ENCODE measurements at places on chromosomes 16 and 17.

GRCh38 chr17:79592198-79592597, 18.7 kb downstream of the RBFOX3 start:
- no peak for DNase-seq

DNA sequence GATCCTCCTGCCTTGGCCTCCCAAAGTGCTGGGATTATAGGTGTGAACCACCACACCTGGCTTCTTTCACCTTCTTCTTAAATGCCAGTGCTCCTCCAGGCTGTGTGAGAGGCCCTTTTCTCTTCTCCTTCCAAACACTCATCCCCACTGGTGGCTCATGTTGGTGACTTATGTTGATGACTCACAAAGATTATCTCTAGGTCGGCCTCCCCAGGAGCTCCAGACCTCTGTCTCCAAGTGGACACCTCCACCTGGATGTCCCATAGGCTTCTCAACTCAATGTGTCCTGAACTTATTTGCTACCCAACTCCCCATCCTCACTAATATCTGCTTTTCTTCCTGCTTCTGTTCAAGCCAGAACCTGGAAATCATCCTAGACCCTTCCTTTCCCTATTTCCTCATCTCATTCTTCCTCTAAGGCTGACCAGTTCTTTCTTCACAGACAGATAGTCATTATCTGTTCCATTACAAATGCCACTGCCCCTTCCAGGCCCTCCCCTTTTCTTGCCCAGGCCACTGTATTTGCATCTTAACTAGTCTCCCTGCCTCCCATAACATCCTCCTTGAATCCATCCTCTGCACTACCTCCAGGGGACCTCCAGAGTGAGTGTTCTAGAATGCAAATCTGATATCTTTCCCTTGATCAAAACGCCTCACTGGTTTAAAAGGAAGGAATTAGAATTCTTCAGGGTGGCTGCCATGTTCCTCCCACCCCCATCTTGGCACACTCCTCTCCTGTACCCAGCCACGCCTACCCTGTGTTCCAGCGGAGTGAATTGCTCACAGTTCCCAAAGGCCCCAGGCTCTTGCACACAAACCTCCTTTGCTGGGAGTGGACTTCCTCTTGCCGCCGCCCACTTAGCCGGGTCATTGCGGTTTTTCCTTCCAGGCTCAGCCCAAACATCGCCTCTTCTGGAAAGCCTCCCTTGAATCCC, 34.8 kb upstream of the FBXO47 start:
- no peak for DNase-seq

DNA sequence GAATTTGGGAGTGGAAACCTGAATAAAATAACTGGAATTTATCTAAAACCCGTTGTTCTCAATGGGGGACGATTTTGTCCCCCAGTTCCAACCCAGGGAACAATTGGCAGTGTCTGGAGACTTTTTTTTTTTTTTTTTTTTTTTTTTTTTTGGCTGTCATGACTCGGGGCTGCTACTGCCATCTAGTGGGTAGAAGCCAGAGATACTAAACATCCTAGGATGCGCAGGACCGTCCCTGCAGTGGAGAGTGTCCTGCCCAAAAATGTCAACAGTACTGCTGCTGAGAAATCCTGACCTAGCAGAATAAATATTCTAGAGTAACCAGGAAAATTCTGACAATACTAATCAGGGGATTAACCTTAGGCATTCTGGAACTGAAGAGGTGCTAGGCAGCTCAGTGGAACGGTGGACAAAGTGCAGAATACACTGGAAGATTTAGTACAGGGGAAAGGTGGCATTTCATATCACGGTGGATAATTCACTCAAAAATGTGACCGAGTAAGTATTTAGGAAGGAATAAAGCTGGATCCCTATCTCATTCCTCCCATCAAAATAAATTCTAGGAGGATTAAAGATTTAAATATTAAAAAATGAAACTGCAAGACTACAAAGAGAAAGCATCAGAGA, 107.6 kb downstream of the SPECC1 start:
- DNase-seq, result peak; percentile 47

GRCh38 chr16:81447383-81448101, 2.9 kb downstream of the CMIP start:
- no peak for DNase-seq

GRCh38 chr17:413016-413350, 60.4 kb upstream of the RPH3AL start:
- peak; percentile 20 for DNase-seq

DNA sequence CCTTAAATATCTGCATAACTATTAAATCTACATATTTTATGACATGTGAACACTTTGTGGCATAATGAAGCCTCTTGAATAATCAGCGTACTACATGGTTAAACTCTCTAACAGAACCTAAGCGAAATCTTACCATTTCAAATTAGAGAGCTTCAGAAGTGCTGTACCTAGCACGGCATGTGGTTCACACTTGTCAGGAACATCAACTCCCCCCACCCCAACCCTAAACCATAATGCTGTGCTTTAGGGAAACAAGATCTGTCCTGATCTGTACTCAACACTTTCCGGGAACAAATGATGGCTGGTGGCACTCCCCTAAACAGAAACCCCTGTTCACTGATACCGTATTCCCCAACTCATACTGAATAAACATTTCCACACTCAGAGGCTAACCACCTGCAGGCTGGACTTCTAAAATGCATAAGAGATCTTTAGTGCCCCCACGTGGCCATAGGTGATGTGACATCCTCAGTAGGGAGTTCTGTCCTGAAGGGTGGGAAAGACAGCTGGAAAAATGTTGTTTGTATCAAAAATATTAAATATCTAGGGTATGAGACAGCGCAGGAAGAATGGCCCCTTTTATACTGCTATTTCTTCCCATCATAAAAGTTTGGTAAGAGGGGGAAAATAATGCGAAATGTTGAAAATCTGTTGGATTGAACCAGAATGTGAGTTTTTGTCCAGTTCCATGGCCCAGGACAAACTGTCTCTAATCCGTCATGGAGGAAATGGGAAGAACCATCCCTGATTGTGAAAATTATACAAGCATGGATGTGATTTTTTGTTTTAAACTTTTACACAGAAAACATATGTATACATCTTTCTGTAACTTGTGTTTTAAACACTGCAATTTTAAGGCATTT, 88.6 kb downstream of the USP31 start:
- peak; percentile 50 for DNase-seq

GRCh38 chr17:489758-490329, 137.2 kb upstream of the RPH3AL start:
- peak; percentile 76 for DNase-seq

DNA sequence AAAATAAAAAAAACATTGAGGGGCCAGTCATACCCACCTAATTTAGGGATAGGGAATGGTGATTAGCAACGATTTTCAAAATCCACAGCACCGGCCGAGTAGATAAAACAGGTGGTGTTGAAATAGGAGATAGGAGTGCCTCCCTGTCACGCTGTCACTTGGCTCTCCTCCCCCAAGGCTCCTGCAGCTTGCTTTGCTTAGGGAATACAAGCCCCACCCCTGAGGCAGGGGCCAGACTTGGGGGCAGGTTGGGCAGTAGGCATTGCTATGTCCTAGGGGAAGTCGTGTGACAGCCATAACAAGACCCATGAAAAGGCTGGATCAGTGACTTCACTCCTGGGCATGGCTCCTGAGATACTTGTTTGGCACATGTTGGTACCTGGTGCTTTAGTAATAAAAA, 25.8 kb downstream of the POLR2A start:
- no peak for DNase-seq

GRCh38 chr17:15777717-15778116, 45.6 kb downstream of the TBC1D26 start:
- DNase-seq, result no peak

GRCh38 chr16:86766700-86767099, 188.4 kb downstream of the FOXL1 start:
- DNase-seq, result no peak

DNA sequence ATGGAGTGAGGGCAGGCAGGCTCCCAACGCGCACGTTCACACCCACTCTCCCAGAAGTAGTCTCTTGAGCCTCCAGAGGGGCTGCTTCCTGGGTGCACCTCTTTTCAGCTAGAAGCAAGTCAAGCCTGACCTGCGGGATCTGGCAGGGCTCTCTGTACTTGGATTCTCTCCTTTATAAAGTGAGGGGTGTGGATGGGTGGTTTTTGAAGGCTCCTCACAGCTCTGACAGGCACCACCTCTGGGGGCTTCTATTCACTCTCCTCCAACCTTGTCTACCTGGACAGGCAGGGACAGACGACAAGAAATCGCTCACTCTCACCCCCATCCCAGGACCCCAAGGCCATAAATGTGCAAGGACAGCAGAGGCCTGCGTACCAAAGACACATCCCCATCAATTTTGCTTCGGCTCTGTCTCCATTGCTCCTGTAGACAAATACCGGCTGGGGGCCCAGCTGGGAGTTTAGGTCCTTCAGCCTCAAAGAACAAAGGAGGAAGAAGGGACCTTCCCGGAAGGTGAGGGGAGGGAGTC, 814 bp upstream of the DYNLL2 start:
- DNase-seq, result no peak

DNA sequence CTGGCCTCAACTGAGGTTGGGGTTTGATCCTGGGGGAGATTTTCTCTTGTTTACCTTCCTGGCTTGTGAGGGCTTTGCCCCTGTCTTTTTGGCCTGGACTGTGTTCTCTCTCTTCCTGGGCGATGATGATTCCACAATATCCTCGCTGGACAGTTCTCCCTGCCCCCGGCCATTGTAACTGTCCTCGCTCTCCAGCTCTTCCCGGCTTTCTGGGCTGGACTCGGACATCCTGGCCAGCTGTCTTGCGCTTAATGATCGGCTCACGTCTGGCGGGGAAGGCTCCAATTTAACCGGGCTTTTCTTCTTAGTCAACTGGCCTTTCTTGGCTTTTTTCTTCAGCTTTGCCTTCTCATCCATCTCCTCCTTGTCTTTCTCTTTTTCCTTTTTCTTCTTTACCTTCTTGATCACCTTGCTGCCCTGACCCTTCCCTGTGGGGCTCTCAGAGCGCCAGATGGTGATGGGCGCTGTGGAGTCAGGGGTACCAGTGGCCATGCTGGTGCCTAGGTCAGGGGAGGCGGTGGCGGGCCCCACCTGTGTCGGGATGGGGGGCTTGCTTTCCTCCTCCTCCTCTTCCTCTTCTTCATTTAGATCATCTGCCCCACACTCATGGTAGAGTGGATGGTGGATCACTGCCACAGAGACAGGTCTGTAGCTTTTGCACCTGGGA, 8.0 kb downstream of the PROCA1 start:
- no peak for DNase-seq

GRCh38 chr16:6797223-6797622, 535.4 kb upstream of the RBFOX1 start:
- DNase-seq, result no peak

DNA sequence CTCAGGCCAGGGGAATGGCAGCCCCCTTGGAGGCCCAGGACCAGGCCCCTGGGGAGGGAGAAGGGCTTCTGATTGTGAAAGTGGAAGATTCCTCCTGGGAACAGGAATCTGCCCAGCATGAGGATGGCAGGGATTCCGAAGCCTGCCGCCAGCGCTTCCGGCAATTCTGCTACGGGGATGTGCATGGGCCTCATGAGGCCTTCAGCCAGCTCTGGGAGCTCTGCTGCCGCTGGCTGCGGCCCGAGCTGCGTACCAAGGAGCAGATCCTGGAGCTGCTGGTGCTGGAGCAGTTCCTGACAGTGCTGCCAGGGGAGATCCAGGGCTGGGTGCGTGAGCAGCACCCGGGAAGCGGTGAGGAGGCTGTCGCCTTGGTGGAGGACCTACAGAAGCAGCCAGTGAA, 2.4 kb downstream of the ZNF213 start:
- no peak for DNase-seq

GRCh38 chr17:16924696-16925440, 47.0 kb downstream of the TNFRSF13B start:
- no peak for DNase-seq

DNA sequence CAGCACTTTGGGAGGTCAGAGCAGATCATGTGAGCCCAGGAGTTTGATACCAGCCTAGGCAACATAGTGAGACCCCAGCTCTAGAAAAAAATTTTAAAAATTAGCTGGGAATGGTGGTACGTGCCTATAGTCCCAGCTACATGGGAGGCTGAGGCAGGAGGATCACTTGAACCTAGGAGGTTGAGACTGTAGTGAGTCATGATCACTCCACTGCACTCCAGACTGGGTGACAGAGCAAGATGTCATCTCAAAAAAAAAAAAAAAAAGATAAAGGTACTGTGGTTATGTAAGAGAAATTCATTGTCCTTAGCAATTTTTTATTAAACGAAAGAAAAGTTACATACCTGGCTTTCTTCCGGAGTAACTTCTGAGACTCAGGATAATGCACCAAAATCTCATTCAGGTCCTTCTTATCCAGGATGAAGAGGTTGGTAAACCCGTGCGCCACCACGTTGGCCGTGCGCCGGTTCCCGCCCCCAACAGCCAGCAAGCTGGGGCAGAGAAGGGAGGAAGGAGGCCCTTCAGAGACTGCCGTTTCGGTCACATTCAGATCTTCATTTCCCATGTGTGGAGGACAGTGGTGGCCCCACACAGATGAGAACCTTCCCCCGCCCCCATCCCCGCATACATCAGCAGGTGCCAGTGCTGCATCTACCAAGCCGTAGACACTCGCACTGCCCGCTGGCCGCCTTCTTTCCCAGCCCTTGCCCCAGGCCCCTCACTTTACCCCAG, 73.7 kb downstream of the CNGB1 start:
- no peak for DNase-seq

GRCh38 chr17:28519236-28519635, 13.1 kb downstream of the FOXN1 start:
- no peak for DNase-seq

DNA sequence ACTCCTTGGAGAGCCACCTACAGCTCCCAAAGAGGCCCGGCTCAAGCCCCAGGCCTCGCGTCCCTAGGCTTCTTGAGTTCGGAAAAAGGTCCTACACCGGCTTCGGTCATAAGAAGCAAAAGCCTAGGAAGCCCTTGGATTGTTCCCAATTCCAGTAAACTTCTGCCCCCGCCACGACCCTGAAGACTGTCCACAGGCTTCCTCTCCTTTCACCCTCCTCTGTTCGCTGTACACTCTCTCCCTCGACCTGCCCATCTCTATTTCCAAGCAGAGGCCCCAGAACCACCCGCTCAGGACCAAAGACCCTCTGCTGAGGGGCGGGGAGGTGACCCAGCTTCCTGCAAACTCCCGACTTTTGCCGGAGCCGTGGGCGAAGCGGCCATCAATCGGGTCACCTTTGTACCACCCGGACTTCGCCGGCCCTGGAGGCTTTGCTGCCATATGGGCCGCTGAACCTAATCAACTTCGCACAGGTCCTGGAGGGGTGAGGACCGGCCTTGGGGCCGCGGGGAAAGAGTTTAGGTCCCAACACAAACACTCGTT, 2.7 kb downstream of the HOXB2 start:
- DNase-seq, result peak; percentile 36

- DNase-seq, result peak; percentile 87
These were observed at the start of gene NXN for GRCh38 chr17:979539-980405. NXN (minus strand) TSS chr17:979776.

All from CD4-positive, alpha-beta T cell treated with Interferon alpha-2 for 1 hour (primary cell).